ENCODE measurements at places on chromosomes 4 and X. TPM values are rescaled to one million over a fixed set of nuclear protein-coding genes. Genes with fewer than 3 reads are reported as not detected.

Gene CYSLTR1
- not detected for total RNA-seq

DNA sequence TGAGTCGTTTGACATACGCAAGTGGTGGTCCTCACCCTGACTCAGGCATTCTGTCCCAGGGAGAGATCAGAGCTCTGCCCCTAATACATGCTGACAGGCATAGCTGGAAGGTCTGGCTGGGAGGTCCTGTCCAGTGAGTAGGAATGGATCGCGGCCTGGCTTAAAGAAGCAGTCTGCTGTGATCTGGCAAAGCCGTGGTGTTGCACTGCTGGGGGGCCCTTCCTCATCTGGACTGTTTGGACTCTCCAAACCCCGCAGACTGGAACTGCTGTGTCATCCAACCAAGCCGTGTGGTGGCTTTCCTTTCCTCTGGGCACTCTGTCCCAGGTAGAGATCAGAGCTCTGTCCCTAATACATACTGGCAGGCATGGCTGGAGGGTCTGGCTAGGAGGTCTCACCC, 64.3 kb upstream of the MAGEB16 start:
- H3K27me3 ChIP-seq = no peaks in the 10 kb centered on the region
- no peak overlapping the region for H3K27ac ChIP-seq
- no peaks in the 10 kb centered on the region for H3K36me3 ChIP-seq
- no peak for DNase-seq

- DNase-seq = no peak
- no peaks in the 10 kb centered on the region for H3K36me3 ChIP-seq
- no peak overlapping the region for H3K27ac ChIP-seq
- no peaks in the 10 kb centered on the region for H3K27me3 ChIP-seq
- no peaks in the 10 kb centered on the region for H3K4me1 ChIP-seq
- H3K4me3 ChIP-seq = no peak overlapping the region
These were observed 313.6 kb upstream of the DDX53 start for GRCh38 chrX:22686138-22686541.

DNA sequence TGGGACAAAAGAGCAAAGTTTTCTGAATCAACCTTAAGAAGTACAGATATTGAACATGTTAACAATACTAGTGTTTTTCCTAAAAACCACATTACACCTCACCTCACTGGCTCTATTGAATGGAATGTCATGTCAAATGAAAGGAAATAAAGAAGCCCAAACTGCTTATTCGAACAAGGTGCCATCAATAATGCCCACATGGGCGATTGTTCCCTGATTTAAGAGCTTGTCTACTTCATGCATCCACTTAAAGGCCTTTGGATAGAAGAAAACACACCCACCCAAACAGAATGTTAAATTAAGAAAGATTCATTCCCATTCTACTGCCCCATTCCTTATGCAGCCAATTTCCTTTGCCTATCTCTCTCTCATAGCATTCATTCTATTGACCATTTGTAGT, 118.5 kb upstream of the PAQR3 start:
- no peak overlapping the region for H3K27ac ChIP-seq
- no peaks in the 10 kb centered on the region for H3K27me3 ChIP-seq

Gene MECP2
- 36.4 TPM for total RNA-seq

DNA sequence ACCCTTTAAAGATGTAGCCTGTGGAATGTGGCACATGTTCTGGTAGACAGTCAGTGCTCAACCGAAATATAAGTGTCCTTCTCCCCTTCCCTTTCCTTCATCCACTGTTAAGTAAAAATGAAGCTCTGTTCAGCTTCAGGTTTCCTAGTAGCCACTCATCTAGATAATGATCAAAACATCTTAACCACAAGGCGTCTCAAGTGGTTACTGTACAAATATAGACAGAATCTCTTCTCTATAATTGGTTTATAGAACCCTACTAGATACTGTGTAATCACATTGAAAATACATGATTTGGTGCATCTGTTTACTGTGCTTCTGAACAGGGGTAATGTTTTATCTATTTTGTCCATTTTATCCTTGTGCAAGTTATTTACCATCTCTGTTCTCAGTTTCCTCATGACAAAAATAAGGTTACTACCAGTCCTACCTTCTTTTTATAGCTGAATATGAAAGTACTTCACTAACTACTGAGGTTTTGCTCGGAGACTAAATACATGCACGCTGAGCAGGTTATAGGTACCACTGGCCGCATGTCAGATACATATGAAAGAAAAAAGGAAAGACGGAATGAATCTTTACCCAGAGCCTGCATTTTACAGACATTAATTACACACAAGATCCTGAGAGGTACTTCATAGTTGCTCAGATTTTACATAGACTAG, 20.3 kb upstream of the SLC25A4 start:
- H3K27ac ChIP-seq = no peak overlapping the region
- H3K27me3 ChIP-seq = no peaks in the 10 kb centered on the region
- no peaks in the 10 kb centered on the region for H3K36me3 ChIP-seq
- H3K4me1 ChIP-seq = no peaks in the 10 kb centered on the region

Gene DACH2
- total RNA-seq = not detected

Gene SPANXN3
- not detected for total RNA-seq

GRCh38 chr4:30924495-30924894, 204.3 kb downstream of the PCDH7 start:
- no peak overlapping the region for H3K27ac ChIP-seq
- H3K36me3 ChIP-seq = no peaks in the 10 kb centered on the region
- H3K4me1 ChIP-seq = no peaks in the 10 kb centered on the region
- H3K27me3 ChIP-seq = no peaks in the 10 kb centered on the region
- H3K4me3 ChIP-seq = no peak overlapping the region
- DNase-seq = no peak

DNA sequence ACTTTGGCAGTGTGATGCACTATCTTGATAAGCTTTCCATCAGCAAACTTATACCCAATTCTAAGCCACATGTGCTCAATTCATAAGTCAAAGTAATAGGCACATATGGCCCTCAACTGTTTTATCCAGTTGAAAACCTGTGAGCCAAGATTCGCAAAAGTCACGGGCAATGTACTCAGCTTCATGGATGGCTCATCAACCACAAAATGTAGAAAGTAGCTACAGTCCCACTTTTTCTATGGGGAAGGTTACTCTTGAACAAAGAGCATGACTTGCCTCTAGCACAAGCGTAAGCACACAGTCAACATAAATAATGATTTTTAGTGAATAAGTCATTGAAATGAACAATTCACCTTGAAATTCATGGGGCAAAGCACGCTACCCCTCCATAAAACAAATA, 25.1 kb upstream of the DDX53 start:
- DNase-seq = no peak
- no peaks in the 10 kb centered on the region for H3K27me3 ChIP-seq
- H3K36me3 ChIP-seq = no peaks in the 10 kb centered on the region
- no peaks in the 10 kb centered on the region for H3K4me1 ChIP-seq
- H3K27ac ChIP-seq = no peak overlapping the region
- H3K4me3 ChIP-seq = no peak overlapping the region

- peaks cover 18% of the 10 kb centered on the region for H3K4me1 ChIP-seq
- no peaks in the 10 kb centered on the region for H3K36me3 ChIP-seq
- no peak for DNase-seq
- H3K27me3 ChIP-seq = no peaks in the 10 kb centered on the region
These were observed 304.7 kb upstream of the GATB start for GRCh38 chr4:152065545-152065944.

Gene VCX3B
- not detected for total RNA-seq

Measured in Caco-2 (cell line).